ENCODE measurements at places on chromosomes 1 and 21.
A peak's percentile ranks its signal among the peaks of the same experiment; 100 is the strongest.

DNA sequence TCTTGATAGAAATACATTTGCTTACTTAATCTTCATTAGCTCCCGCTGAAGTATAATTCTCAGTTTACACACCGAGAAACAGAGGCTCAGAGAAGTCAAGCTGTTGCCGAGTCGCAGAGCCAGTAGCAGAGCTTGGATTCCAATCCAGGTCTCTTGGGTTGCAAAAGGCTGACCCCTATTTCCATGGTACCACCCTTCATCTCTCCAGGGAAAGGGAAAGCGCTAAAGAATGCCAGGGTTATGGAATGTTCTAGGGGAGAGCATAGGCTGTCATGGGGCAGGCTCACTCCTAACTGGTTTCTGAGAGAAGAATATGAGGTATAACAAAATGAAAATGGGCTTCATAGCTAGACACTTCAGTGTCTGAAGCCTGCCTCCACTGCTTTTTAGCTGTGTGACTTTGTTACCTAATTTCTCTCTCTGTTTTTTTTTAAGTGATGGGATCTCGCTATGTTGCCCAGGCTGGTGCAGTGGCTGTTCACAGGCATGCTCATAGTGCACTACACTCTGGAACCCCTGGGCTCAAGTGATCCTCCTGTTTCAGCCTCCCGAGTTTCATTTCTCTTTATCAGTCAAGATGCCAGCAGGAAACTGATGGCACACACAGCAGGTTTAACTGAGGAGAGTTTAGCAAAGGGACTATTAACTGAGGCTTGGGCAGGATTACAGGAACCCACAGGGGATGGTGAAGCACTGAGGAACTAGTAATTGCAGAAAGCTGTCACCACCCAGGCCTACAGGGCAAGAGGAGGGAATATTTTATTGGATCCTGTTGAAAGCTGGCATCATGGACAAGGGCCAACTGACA, 25.5 kb upstream of the ATF3 start:
- DNase-seq: no peak

DNA sequence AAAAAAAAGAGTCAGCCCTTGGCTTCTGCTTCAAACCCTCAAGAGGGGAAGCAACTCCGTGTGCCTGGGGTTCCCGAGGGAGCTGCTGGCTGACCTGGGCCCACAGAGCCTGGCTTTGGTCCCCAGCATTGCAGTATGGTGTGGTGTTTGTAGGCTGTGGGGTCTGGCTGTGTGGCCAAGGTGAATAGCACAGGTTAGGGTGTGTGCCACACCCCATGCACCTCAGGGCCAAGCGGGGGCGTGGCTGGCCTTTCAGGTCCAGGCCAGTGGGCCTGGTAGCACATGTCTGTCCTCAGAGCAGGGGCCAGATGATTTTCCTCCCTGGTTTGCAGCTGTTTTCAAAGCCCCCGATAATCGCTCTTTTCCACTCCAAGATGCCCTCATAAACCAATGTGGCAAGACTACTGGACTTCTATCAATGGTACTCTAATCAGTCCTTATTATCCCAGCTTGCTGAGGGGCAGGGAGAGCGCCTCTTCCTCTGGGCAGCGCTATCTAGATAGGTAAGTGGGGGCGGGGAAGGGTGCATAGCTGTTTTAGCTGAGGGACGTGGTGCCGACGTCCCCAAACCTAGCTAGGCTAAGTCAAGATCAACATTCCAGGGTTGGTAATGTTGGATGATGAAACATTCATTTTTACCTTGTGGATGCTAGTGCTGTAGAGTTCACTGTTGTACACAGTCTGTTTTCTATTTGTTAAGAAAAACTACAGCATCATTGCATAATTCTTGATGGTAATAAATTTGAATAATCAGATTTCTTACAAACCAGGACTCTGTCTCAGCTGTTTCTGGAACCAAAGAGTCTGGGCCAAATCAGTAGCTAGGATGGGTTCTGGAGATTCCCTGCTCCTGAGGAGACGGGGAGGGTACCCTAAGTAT, 26.8 kb upstream of the KDM4A start:
- DNase-seq: no peak

- no peak for DNase-seq
Measured at GRCh38 chr21:25107708-25108107, 499.6 kb downstream of the MRPL39 start.

GRCh38 chr1:151290709-151291303, 8.7 kb downstream of the ZNF687 start:
- no peak for DNase-seq

DNA sequence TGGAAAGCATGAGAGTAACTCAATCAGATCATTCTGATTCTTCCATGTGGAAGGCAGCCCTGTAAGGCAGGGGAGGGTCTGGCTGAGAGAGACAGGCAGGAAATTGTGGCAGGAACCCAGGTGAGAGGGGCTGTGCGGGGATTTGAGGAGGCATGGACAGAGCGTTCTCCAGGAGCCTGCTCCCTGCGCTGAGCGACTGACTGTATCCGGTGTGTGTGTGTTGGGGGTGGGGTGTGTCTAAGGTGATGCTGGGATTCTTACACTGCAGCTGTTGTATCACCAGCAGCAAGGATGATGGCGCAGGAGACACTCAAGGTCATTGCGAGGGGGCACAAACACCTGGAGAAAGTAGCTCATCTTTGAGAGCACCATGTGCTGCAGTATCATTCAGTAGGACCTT, 128.5 kb downstream of the RHOU start:
- DNase-seq: no peak

- DNase-seq: no peak
Measured at GRCh38 chr1:14894811-14895560, 258.6 kb upstream of the TMEM51 start.

GRCh38 chr1:11918799-11919519, 7.3 kb downstream of the KIAA2013 start:
- DNase-seq: no peak

GRCh38 chr21:45819478-45820170, 161.9 kb upstream of the COL6A1 start:
- DNase-seq: no peak

DNA sequence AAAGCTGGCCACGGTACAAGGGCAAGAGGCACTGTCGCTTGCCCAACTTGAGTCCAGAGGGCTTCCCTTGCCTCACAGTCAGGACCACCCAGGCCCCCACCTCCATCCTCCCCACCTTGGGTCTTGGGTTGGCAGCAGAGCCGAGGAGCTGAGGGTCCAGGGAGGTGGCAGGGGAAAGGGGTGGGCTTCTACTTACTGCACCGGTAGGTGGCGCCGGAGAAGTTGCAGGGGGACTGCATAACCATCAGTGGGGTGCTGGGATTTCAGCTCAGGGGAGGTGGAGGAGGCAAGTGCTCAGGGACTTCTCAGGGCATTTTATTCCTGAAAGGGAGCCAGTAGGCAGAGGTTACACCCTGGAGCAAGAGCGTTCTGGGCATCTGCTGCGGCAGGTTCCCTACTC, 44.0 kb downstream of the TRIM62 start:
- DNase-seq: no peak

- DNase-seq: no peak
Measured at GRCh38 chr1:62250126-62250726, 55.6 kb downstream of the L1TD1 start.

DNA sequence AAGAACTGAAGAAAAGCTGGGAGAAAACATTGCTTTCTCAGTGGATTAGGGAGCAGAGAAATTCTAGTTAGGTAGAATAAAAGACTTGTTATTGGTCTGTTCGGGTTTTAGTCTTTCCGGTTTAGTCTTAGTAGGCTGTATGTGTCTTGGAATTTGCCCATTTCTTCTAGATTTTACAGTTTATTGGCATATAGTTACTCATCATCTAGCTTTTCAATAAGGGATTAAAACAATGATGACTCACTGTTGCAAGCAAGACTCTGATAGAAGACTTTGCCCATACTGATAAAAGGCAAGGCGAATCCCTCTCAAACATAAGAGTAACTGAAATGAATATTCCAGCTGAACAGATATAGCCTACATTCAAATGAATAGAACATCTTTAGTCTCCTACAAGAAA, 62.3 kb downstream of the GPR137B start:
- no peak for DNase-seq

GRCh38 chr21:45455674-45456583, 51.0 kb downstream of the COL18A1 start:
- DNase-seq: no peak

DNA sequence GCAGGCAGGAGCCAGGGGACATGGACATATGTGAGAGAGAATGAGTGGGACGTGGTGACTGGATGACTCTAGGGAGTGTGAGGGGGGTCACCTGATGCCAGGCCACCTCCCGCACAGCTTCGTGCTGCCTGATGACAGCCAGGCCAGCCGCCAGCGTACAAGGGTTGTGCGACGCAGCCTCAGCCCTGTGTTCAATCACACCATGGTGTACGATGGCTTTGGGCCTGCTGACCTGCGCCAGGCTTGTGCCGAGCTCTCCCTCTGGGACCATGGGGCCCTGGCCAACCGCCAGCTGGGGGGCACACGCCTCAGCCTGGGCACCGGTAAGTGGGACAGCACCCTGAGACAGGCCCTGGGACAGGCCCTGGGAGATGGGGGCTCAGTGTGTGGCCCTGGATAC, 11.3 kb downstream of the SYTL1 start:
- no peak for DNase-seq

GRCh38 chr1:25549273-25550154, 6.1 kb downstream of the LDLRAP1 start:
- DNase-seq: peak; percentile 61

GRCh38 chr1:2644171-2644570, 11.4 kb upstream of the MMEL1 start:
- no peak for DNase-seq

DNA sequence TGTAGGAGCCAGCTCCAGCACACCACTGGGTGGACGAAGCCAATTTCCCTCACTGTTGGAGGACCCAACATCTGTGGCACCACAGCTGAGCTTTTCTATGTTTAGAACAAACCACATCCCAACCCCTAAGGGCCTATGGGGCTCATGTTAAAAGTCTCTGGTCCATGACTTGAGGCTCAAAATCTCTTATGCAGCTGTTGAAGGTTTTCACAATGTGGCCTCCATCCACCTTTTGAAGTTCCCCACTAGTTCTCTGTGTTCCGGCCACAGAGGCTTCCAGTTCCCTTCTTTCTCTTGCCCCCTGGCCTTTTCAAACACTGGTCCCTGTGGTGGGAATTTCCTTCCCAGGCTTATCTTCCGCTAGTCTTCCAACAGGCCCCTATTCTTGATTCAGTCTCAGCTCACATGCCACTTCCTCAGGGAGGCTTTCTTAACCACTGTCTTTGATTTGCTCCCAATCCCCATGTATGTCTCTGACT, 3.9 kb upstream of the IFNLR1 start:
- no peak for DNase-seq

DNA sequence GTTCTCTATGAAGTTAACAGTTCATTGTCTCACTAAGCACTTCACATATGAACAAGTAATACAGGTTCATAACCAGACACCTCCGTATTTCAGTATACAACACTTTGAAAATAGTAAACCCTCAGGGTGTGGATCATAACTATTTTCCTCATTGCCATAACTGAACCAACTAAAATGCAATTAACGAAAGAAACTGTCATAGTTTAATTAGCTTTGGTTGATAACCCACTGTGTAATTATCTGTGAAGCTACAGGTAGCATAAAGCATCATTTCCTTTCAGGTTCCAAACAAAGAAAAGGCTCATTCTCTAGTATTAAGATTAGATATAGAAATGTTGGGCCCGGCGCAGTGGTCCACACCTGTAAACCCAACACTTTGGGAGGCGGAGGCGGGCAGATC, 58.5 kb downstream of the EIF4G3 start:
- no peak for DNase-seq

GRCh38 chr1:9207715-9208114, 26.9 kb upstream of the H6PD start:
- DNase-seq: no peak

DNA sequence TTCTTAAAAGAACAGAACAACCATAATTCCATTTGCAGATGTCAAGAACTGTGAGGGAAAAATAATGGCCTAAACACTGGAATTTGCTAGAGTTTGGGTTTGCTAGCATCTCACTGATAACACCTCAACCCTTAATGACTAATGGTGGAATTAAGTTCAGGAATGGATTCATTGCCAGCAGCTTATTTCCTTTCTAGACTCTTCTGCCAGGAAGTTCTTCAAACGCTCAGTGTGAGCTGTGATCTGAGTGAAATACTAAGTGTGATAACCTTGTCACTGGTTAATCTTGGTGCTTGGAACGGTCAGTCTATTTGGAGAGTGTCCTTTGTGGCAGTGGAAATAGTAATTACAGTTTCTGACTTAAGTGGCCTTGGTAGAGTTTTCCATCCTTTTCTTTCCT, 21.6 kb upstream of the PLEKHM2 start:
- no peak for DNase-seq

DNA sequence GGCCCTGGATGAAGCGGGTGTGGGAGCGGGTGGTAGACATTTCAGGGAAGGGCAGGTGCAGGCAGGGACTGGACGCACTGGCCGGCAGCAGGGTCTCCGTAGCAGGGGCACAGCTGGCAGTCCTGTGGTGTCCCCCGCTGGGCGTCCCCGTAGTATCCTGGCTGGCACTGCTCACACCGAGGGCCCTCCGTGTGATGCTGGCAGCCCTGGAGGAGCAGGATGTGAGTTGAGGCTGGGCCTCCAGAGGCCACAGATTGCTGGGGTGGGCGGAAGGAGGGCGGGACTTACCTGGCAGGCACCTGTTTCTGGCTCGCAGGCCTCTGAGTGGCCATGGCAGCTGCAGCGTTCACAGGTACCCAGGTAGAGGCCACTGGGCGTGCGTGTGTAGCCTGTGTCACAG, 62.3 kb downstream of the LDLRAD2 start:
- no peak for DNase-seq

DNA sequence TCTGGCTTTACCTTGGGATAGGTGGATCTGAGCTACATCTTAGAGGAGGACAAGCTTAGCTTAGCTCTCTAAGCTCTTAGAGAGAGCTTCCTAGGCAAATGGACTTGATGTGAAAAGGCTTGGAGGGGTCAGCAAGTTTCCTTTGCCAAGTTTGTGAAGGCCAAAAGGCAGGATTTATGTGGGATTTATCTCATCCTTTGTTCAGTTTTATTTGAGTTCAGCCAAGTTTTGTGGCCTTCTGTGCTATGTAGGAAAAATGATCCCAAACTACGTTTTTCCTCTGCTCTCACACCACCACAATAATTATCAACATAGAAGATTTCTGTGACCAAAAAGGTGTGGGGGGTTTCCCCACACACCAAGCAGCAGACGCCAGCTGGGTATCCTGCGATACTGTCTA, 26.0 kb upstream of the RNF11 start:
- DNase-seq: no peak

- DNase-seq: no peak
Measured at GRCh38 chr1:176897350-176898236, 266.9 kb downstream of the ASTN1 start.

Measured in activated T-helper 1 cell treated with Interleukin-2 at 50 U/mL for 16 hours (primary cell).